ENCODE measurements at places on chromosomes 1 and 21. TPM values are rescaled to one million over a fixed set of nuclear protein-coding genes. Genes with fewer than 3 reads are reported as not detected.
A peak's percentile ranks its signal among the peaks of the same experiment; 100 is the strongest.

Gene WLS
- total RNA-seq = 68.0 TPM

- DNase-seq = no peak
- H3K36me3 ChIP-seq = no peaks in the 10 kb centered on the region
- no peaks in the 10 kb centered on the region for H3K4me1 ChIP-seq
- no peak overlapping the region for H3K27ac ChIP-seq
- H3K4me3 ChIP-seq = no peak overlapping the region
These were observed 73.5 kb upstream of the WNT4 start for GRCh38 chr1:22216210-22216883.

DNA sequence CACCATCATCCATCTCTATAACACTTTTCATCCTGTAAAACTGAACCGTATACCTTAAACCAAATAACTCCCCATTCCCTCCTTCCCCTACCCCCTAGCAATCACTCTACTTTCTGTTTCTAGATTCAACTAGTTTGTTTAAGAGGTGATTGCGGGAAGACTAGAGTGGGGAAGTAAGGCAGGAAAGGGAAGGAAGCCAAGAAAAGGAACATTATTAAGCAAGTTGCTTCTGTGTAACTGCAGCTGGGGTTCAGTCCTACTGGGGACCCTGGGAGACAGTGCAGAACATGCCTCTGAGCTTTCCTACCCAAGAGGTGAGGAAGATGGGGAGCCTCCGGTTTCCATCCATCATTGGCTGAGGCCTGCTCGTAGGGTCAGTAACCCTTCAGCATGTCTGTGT lies 28.9 kb upstream of the H3-3A start:
- DNase-seq = no peak
- H3K27me3 ChIP-seq = no peaks in the 10 kb centered on the region
- peaks cover 16% of the 10 kb centered on the region for H3K4me1 ChIP-seq
- no peaks in the 10 kb centered on the region for H3K36me3 ChIP-seq

DNA sequence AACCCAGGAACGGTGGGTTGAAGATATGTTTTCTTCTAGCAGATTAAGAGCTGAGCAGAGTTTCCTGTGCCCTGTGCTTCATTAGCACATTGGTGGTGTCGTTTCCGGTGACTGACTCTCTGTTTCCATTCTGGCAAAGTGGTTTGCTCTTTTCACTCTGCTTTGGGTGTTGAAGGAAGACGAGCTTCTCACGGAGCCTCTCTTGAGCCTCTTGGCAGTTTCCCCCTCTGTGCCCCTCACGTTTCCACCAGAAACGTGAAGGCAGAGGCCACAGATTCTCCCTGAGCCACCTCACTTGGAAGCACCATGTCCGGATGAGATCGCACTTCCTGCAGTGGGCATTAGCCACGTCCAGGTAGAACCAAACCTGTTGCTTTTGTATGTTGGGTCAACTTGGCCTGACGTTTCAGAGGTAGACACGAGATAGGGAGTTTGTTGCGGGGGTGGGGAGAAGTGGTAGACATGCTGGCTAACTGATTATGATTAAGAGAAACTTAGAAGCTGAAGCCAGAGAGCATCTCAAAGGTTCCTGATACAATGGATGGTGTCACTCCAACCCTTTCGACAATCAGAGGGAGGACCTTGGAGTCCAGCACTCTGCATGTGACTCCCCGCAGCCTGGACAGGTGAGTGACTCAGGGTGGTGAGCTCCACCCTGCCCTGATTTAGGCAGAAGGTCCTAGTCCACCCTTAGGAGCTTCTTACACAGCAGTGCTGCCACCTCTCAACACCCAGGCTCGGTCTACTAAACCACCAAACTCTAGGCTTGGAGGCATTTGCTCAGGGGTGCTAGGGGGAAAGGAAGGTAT lies at the start of gene LAX1:
Gene LAX1, plus strand, starts transcription at position 155 of the 809 bp plus-strand sequence. Its CDS starts 383 bp downstream, at position 538.
- H3K36me3 ChIP-seq = no peaks in the 10 kb centered on the region
- no peak within 1 kb of the TSS for H3K27ac ChIP-seq
- H3K4me1 ChIP-seq = peaks cover 24% of the 10 kb centered on the region
- H3K4me3 ChIP-seq = peak within 1 kb of the TSS; percentile 18

GRCh38 chr1:229031061-229031460 lies 239.8 kb upstream of the RAB4A start:
- H3K27ac ChIP-seq = no peak overlapping the region
- DNase-seq = no peak
- no peaks in the 10 kb centered on the region for H3K36me3 ChIP-seq
- H3K4me3 ChIP-seq = no peak overlapping the region
- no peaks in the 10 kb centered on the region for H3K27me3 ChIP-seq
- no peaks in the 10 kb centered on the region for H3K4me1 ChIP-seq

- H3K4me1 ChIP-seq = peaks cover 34% of the 10 kb centered on the region
- no peaks in the 10 kb centered on the region for H3K27me3 ChIP-seq
- H3K4me3 ChIP-seq = no peak overlapping the region
- no peak for DNase-seq
These were observed 15.8 kb downstream of the SNX7 start for GRCh38 chr1:98677288-98677687.

DNA sequence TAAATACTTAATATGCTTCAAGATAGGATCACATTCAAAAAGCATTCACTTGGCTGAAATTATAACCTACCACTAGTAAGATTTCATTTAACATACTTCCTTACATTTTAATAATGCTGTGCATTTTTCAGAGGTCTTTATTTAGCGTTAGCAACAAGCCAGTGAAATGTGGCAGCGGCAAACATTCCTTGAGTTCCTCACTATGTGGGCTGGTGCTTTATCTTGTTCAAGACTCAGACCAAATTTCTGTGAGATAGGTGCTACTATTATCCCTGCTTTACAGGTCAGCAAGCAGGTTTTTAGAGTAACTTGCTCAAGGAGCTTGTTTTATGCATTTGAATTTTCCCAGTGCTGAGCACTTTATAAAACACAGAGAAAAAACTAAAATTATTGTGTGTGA lies 132.7 kb downstream of the PLPPR4 start:
- H3K27ac ChIP-seq = no peak overlapping the region
- H3K4me1 ChIP-seq = no peaks in the 10 kb centered on the region
- no peaks in the 10 kb centered on the region for H3K36me3 ChIP-seq
- H3K4me3 ChIP-seq = no peak overlapping the region
- no peaks in the 10 kb centered on the region for H3K27me3 ChIP-seq

DNA sequence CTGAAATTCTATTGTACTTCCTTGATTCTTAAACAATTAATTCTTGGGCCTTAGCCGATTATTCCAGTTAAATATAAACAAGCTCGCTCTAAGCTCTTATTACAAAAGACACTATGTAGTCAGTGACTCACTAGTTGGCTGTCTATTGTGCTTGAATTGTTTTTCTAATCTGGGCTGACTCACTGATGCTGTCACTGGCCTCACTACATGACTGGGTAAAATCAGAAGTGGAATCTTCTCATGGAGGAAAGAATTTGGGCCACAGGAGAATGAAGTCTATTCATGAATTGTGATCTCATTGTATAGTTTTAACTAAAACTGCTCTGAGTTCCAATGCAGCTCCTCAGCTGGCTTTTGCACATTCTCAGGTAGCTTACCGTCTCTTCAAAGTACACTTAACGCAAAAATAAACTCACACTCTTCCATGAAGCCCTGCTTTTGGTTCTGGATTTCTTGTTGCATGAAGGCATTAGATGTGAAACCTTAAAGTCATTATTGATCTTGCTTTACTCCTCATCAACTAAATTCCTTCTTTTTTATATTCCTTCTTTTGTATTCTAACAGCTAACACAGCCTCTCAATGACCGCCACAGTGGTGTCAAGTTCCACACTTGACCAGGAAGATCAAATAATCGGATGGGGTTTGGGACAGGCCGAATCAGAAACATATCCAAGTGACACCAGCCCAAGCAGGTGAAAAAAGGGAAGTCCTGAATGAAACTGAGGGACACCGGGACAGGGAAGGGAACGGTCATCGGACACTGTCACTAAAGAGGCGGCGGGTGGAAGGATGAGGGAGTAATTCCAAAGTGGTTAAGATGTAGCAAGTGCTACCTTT lies 80.9 kb upstream of the LBR start:
- DNase-seq = no peak
- peaks cover 4% of the 10 kb centered on the region for H3K36me3 ChIP-seq
- no peak overlapping the region for H3K4me3 ChIP-seq
- no peaks in the 10 kb centered on the region for H3K27me3 ChIP-seq
- peaks cover 17% of the 10 kb centered on the region for H3K4me1 ChIP-seq

DNA sequence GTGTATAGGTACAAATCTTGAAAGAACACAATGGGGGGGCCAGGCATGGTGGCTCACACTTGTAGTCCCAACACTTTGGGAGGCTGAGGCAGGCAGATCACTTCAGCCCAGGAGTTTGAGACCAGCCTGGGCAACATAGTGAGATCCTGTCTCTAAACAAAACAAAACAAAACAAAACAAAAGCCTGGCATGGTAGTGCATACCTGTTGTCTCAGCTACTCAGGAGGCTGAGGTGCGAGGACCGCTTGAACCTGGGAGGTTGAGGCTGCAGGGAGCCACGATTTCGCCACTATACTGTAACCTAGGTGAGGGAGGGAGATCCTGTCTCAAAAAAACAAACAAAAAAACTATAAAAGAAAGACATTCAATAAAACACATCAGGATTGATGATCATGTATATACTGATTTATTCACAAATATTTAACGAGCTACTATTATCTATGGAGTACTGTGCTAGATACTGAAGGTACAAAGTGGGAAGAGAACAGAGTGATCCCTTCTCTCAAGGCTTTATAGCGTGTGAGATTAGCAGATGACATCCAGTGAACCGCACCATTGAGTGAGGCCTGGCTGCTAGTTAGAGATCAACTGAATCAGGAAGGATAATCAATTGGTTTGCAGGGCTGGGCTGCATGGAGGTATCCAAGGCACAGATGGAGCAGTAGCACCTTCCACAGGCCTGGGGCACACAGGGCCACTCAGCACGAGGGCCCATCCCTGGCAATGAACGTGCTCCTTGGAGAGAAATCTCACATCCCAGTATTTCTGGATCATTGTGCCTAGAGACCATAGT lies 26.4 kb downstream of the ELF3 start:
- no peak overlapping the region for H3K27ac ChIP-seq
- peaks cover 16% of the 10 kb centered on the region for H3K4me1 ChIP-seq
- no peaks in the 10 kb centered on the region for H3K36me3 ChIP-seq
- no peak overlapping the region for H3K4me3 ChIP-seq
- no peak for DNase-seq
